ENCODE measurements at places on chromosomes 11 and 22.

- DNase-seq, result no peak
Observed at GRCh38 chr11:124543145-124543544, 309 bp downstream of the OR8B12 start.

- DNase-seq, result no peak
Observed at GRCh38 chr11:112589155-112589554, 328.5 kb upstream of the PLET1 start.

- DNase-seq, result no peak
Observed at GRCh38 chr11:13288375-13289029, 10.9 kb downstream of the BMAL1 start.

DNA sequence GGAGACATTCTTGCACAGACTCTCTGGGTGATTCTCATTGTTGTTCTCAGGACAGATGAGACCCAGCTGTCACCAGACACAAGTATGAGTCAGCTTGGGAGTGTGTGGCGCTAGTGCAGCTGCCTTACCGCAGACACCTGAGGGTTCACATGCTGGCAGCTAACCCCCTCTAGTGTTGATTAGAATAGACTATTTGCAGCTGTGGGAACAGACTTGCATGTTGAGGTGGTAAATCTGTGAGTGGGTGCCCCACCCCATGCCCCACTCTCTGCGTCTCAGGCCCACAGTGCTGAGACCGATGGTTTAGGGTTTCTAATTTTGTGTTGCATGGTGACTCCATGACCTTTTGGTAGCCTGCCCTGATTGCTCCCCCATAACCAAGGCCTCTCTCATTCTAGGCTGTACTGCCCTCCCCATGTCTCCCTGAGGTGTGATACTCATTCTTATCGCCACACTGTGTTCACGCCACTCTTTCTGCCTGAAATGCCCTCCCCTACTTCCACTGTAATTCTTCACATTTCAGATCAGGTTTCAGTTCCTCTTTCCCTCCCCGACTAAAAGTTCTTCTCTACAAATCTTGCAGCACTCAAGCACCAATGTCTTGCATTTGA lies 73.7 kb upstream of the KIRREL3 start:
- DNase-seq, result peak; percentile 83

- DNase-seq, result no peak
Observed at GRCh38 chr11:16179676-16180075, 176.7 kb downstream of the SOX6 start.

GRCh38 chr22:50308597-50308935 lies 1.1 kb upstream of the PLXNB2 start:
- DNase-seq, result no peak

DNA sequence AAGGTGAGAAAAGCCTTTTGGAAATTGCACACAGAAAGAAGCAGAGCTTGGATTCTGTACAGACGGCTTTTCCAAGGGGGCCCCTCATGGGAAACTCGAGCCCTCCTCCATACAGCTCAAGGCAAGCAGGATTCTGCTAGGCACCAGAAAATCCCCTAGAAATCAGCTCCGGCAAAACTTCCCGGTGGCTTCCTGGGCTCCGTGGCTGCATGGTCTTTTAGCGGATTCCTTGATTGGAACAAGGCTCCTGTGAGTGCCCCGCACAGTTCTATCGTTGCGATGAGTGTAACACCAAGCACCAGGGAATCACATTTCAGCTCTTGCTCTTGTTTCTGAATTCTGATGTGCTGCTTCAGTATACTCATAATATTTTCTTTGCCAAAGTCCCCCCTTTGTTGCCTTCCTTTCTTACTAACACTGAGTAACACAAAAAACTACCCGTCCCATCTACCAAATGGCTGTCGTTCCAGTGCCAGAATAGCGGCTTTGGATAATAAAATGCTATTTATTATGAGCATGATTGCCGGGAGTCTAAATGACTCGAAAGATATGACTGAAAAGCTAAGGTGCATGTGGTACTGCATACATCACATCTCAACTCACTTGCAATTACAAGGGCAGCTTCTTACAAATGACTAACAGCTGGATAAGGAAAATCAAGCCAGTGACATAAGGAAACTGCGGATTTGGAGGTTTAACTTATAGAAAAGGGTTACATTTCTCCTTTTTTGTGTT lies 494.1 kb downstream of the DLG2 start:
- peak; percentile 52 for DNase-seq

GRCh38 chr11:134030853-134031252 lies 38.0 kb upstream of the JAM3 start:
- DNase-seq, result no peak

GRCh38 chr11:33670250-33671011 lies 30.2 kb downstream of the C11orf91 start:
- no peak for DNase-seq

DNA sequence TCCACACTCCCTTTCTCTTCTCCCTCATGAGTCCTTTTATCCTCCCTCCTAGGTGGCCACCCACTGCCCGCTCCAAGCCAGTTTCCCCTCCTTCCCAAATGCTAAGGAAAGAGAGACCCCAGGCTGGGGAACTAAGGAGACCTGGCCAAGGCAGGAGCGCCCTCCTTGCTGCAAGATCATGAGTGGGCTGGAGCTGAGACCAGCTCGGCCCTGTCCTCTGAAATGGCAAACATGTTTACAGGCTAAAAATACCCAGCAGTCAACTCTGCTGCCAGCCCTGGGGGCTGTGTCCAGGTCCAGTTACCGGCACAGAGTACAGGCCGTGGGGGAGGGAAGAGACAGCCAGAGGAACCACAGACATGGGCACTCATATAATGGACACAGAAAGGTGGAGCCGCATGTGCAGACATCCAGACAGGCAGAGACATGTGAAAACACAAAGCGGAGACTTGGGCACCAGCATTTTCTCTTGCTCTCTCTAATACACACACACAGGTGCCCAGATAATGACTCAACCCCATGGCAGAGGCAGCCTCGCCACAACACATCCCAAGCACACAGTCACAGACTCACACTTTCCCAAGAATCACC lies 1.2 kb upstream of the AHNAK start:
- DNase-seq, result no peak

GRCh38 chr22:25582946-25583345 lies 18.5 kb downstream of the GRK3 start:
- DNase-seq, result no peak

GRCh38 chr11:8332196-8332595 lies 68.5 kb upstream of the LMO1 start:
- DNase-seq, result no peak

GRCh38 chr11:125390946-125391345 lies 105.1 kb downstream of the FEZ1 start:
- DNase-seq, result no peak

DNA sequence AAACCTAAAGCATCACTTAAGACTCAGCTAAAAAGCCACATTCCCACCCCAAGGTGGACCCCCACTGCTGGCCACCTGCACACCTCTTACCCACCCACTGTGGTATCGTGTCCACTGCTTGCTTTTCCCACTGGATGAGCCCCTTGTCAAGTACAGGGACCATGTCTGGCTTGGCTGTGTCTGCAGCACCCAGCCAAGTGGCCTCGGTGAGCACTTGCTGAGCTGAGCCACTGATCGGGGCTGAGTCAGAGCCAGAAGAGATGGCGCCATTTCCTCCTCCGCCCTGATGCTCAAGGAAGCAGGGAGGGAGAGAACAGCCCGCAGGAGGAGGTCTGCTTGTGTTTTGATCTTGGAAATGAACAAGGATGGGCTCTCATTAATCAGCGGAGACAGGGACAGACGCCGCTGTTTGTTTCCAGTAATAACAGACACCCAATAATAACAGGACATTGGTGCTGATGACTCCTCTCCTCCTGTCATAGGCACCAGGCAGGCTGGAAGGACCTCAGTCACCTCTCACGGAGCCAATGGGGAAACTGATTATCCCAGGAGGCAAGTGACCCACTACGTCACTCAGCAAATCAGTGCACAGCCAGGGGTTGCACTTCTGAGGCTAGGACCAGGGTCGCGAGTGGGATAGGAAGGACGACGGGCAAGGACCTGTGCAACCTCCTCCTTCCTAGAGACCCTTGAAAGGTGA lies 85.2 kb upstream of the RTL6 start:
- DNase-seq, result no peak

DNA sequence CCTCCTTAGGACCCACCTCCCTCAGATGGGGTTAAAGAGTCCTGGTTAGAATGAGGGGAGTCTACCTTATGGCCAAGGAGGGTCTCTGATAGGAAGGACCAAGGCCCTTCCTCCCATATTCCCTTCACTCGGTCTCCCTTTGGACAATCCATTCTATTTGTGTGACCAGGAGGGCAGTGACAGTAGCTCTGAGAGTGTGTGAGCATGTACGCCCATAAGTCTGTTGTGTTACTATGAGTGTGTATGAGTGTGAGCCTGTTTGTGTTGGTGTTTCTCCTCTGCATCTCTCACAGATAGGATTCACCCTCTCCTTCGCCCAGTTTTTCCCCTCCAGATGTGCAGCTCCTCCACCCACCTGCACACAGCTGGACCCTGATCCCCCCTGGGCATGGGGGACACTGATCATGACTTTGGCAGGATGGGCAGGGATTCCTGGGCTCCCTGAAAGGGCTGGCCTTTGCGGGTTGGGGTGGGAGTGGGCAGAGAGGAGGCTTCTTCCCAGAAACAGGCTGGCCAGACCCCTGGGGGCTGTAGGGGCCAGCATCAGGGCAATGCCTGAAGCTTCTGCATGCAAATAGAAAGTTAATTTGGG lies 14.5 kb downstream of the PHLDB1 start:
- no peak for DNase-seq

- no peak for DNase-seq
Observed at GRCh38 chr22:42758931-42759629, 38.4 kb upstream of the A4GALT start.

GRCh38 chr22:30843245-30843644 lies 125.3 kb downstream of the MORC2 start:
- no peak for DNase-seq

GRCh38 chr22:41333806-41334205 lies 32.5 kb downstream of the ZC3H7B start:
- DNase-seq, result no peak

DNA sequence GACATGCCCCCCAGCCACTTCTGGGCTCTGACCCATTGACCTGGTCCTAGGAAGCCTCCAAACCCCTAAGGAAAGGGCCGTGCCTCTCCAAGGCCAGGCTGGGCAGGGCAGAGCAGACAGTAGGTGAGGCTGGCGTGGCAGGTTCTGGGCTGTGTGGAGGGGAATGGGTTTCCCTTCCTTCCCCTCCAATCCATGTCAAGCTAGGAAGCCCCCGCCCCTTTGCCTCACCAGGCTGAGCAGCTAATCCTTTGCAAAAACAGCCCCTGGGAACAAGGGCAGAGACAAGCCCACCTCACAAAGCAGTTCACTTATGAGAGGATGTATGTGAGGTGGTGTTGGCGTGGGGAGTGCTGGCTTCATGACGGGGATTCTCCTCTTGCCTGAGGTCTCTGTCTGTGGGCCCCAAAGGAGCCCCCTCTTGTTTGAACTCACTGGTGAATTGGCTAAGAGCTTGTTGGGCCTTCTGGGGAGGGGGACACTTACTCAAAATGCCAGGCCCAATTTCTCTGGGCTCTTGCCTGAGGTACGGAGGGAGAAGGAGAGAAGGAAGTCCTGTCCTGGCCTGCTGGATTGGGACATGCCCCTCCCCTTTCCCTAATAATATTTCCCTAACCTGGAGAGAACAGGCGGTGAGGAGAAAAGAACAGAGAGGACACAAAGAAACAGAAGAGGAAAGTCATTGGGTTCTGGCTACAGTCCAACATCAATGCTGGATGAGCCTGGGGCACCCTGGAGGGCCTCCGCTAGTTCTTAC lies 1.6 kb upstream of the TRIM29 start:
- no peak for DNase-seq

- peak; percentile 42 for DNase-seq
Observed at GRCh38 chr11:59556917-59557348, 45.6 kb downstream of the OR4D9 start.

GRCh38 chr11:70755410-70756158 lies 357.3 kb downstream of the CTTN start:
- peak; percentile 77 for DNase-seq

GRCh38 chr11:36295926-36296325 lies at the start of gene PRR5L:
Gene PRR5L (plus strand): TSS chr11:36296288. CDS start chr11:36401122, 104,834 bp downstream.
- DNase-seq, result no peak

DNA sequence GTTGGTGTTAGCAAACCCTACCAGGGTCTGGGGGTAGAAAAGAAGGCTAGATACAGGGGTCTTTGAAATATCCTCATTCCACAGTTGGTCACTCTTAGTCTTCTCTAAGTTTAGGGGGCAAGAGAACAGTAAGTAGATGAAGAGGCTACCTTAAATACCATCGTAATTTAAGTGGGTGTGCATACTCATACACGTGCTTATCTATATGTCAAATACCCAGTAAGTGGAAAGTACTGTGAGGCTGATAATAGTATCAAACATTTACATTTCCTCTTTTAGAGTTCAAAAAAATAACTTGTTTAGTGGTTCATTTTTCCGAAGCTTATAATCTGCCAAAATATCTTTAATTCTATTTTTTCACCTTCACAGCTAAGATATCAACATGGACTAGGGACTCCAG lies 90.7 kb downstream of the WNT11 start:
- no peak for DNase-seq

GRCh38 chr22:37931893-37932389 lies 21.5 kb downstream of the C22orf23 start:
- no peak for DNase-seq
